NCI-H1417 treated with DMSO at 0.1 percent for 48 hours (cell line): ENCODE measurements at places on chromosomes 6 and 20.

DNA sequence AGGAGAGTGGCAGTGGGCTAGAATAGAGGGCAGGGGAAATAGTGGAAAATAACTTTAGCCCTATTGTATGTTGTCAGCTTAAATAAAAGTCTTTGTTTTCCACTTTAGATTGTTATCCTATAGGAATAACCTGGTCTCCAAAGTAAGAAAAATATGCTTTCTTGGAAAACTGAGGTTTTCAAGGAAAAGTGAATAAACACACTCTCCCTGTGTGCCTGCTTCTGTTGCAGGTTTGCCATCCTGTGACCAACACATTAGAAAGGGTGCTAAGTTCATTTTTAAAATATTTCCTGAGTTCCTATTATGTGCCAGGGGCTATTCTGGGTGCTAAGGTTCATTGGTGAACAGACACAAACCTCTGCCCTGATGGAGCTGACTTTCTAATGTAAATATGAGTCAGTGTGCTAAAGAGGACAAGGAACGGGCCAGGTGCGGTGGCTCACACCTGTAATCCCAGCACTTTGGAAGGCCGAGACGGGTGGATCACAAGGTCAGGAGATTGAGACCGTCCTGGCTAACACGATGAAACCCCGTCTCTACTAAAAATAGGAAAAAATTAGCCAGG is 23.5 kb downstream of the BICRAL start:
- DNase-seq, result no peak

GRCh38 chr20:63167918-63168520 is 47.9 kb downstream of the YTHDF1 start:
- no peak for DNase-seq

- no peak for DNase-seq
Measured at GRCh38 chr6:32184084-32184640, at the start of gene AGER. TSS of gene AGER (minus strand) at chr6:32184253. CDS start at chr6:32184222, 31 bp downstream.

- DNase-seq, result no peak
Measured at GRCh38 chr6:110325197-110325596, 33.0 kb downstream of the METTL24 start.

GRCh38 chr20:33653218-33653899 is 8.8 kb upstream of the C20orf144 start:
- DNase-seq, result no peak

DNA sequence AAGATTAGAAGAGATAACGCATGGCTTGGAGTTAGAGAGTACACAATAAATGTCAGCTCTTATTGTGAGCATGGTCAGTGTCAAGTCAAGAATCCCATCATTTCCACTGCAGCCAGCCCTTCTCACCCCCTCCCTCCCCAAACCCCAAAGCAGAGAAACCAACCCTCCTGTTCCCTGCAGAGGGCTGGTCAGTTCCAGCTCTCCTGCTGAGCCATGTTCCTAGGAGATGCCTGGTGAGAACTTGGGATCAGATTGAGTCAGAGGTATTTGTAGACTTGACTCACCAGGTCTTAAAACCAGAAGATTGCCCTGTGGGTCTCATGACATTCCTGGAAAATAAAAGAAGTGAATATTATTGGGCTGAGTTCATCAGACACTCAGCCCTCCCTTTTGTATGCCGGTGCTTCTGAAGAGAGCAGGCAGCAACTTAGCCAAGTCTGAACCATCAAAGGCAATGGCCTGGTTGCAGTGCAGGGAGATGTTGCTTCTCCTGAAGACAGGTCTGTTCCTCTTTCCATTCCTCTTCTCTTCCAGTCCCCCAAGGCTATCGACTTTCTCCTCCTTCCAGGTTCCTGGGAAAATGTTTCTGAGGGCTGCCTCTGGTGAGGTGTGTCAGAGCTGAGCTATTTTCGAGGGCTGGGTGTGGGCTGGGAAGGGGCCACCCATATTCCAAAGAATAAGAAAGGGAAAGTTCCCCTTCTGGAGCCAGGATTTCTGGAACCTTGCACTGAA is 278.2 kb upstream of the SUPT3H start:
- DNase-seq, result no peak

DNA sequence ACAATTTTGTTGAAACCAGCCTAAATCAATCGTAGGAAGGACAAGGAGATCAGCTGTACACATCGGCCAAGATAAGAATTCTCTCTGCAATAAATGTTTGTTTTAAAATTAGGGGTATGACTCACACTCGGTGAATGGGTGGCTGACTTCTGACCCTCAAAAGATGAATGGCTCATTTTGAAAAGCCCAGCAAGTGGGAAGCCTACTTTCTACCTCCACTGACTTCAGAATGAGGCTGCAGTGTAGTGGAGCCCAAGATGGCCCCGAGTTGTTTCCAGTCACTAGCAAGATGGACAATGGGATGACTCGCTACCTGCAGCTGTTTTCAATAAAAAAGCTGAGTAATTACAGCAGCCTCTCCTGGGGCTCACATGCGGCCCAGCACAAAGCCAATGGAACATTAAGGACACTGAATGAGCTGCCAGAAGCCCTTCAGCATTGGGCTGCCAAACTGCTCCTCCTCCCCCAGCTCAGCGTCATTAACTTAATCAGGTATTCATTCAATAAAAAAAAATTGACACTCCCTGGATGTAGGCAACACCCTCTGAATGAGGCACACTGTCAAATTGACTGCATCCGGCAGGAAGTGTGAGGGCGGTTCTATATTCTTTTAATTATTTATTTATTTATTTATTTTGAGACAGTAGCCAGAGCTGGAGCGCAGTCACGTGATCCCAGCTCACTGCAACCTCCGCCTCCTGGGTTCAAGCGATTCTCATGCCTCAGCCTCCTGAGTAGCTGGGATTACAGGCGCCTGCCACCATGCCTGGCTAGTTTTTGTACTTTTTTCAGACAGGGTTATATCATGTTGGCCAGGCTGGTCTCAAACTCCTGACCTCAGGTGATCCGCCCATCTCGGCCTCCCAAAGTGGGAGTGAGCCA is 107.3 kb downstream of the GMPR start:
- DNase-seq, result no peak

DNA sequence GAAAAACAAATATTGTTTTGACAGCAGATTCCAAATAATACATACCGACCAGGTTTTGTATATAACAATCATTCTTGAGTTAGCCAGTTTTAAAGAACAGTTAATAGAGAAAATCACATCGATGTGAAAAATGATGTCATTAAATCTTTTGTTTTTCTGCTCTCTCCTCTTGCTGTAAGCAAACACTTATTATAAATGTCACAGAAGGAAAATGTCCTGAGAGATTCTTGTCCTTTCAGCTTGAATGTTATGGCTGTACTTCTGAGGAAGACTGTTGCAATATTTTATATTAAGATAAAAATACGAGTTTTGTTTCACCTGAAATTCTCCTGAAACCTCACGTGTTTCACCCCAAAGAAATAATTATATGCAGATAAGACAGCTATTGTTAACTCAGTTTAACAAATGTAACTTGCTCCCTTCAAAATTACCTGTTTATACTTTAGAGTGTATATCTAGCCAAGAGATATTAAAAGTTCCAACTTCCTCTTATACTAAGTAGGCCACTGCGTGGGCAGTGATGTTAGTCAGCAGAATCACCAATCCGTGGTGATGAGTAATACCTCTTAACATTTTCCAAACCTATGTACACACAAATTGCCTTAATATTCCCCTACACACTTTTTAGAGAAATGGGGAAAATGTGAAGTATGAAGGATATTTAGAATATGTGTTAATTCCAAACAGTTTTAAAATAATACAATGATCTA is 1111.4 kb upstream of the CITED2 start:
- peak; percentile 21 for DNase-seq

GRCh38 chr6:3876101-3876500 is 26.9 kb downstream of the FAM50B start:
- DNase-seq, result no peak

GRCh38 chr6:14727494-14728395 is 518.1 kb upstream of the JARID2 start:
- no peak for DNase-seq

DNA sequence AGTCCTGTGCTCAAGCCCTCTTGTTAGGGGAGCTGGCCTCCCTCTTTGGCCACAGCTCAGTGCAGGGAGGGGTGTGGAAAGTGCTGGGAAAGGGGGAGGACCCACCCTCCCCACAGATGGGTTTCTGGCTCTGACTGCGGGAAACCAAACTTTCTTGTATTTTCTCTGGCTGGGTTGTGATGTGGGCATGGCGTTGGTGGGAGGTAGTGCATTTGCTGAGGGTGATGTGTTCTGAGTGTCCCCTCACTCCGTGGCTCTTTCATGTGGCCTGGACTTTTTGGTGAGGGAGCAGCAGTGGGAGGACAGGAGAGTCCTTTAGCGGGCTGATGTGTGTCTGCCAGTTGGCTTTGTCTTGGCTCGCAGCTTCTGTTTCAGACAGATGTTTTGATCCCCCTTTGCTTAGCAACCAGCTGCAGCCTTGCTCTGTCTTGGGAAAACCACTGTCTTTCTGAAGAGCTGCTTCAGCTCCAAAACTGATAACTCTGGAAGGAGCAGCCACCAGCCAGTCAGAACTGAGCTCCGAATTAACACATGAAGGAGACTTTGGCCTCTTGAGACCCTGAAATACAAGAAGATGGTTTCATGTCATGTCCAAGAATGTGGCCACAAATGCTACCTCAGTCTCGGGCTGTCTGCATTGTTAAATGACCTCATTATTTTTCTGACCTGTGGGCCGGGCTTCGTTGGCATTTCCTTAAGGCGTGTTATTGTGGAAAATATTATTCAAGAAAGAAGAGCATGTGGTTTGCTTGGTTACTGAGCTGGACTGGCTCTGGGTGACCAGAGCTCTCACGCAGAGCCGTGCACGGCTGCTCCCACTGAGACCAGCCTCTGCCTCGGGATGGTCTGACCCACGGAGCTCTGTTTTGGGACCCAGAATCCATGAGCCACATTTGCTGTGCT is 21.5 kb downstream of the SYNJ2 start:
- no peak for DNase-seq

DNA sequence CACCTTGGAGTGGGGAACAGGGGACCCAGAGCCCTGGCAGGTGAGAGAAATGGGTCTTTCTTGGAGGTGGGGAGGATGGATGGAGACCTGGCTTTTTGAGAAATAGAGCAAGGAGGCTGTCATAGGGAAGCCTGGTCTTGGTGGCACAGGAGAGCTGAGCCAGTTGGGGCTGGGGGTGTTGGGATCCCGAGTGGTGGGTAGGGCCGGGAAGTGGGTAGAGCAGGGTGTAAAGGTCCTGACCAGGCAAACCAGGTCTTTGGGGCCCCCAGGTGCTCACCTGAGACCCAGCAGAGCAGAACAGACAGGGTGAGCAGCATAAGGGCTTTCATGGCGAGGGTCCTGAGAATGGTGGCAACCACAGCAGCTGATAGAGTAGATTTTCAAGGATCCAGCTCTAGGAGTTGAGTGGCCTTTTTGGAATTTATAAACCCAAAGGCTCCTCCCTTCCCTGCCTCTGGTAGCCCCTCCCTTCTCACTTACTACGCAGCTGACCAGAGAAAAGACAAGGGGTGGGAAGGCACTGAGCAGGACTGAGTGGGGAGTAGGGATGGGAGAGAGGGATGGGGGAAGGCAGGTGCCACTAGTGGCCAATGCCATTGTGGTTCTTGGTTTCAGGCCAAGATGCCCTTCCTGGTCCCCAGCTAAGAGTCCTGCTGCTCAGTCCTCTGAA is at the start of gene LY6G6C:
Gene LY6G6C, minus strand, starts transcription at position 396 of the 670 bp plus-strand sequence. Its CDS starts 67 bp downstream, at position 329.
- no peak for DNase-seq

DNA sequence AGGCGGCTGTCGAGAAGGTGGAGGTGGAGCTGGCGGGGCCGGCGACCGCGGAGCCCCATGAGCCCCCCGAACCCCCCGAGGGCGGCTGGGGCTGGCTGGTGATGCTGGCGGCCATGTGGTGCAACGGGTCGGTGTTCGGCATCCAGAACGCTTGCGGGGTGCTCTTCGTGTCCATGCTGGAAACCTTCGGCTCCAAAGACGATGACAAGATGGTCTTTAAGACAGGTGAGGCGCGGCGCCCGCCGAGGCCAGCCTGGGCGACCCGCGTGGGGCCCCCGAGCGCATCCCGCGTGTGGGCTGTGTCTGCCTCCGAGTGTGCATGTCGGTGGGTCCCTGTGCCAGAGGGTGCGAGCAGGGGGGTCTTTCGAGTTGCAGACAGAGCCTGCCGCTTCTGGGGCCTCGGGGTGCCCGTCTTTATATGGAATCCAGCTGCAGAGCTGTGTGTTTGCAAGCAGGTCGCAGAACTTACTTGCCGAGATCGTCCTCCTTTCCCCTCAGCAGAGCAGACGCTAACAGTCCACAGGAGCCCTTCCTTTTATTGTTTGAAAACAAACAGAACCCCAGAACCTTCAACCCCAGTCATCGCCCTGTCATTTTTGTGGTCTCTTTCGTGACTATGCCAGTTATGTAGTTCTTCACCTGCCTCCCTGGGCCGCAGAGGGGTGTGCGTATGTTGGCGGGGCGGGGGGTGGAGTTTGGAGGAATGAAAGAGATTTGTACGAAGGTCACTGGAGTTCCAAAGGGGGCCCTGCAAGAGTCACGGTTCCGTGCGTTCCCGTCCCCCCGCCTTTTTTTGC is 766 bp downstream of the SLC16A10 start:
- no peak for DNase-seq

GRCh38 chr20:23503649-23504048 is 12.7 kb downstream of the CST8 start:
- no peak for DNase-seq

GRCh38 chr20:46394872-46395760 is 11.3 kb downstream of the ELMO2 start:
- DNase-seq, result no peak
